Cerebellar nuclear complex (tissue), 1 donor: ENCODE measurements at places on chromosomes 12 and 14.

GRCh38 chr14:35752380-35752779 lies 56.7 kb downstream of the RALGAPA1 start:
- DNase-seq, result no peak

- no peak for DNase-seq
Measured at GRCh38 chr12:47909839-47910465, 5.2 kb upstream of the VDR start.

- no peak for DNase-seq
Measured at GRCh38 chr14:30290001-30290400, 269.0 kb upstream of the G2E3 start.

GRCh38 chr12:44833561-44833960 lies 42.6 kb downstream of the NELL2 start:
- no peak for DNase-seq

DNA sequence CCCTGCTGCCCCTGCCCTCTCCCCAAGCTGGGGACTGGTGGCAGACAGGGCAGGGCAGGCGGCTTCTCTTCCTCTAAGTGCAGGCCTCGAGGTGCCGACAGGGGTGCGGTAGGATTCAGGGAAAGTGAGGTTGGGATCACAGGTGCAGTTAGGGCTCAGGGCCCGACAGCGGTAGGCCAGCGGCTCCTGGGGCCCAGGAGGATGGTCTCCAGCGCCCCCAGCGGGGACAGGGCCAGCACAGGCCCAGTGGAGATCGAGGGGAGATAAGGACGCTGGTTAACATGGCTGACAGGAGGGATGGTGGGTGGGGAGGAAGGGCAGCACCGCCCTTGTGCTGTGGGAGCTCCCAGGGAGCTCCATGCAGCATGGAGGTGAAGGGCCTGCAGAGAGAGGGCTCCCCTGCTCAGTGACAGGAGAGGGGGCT lies 935 bp upstream of the CRIP1 start:
- DNase-seq, result no peak

GRCh38 chr12:79344855-79345847 lies 345.6 kb downstream of the PAWR start:
- DNase-seq, result peak; percentile 12

DNA sequence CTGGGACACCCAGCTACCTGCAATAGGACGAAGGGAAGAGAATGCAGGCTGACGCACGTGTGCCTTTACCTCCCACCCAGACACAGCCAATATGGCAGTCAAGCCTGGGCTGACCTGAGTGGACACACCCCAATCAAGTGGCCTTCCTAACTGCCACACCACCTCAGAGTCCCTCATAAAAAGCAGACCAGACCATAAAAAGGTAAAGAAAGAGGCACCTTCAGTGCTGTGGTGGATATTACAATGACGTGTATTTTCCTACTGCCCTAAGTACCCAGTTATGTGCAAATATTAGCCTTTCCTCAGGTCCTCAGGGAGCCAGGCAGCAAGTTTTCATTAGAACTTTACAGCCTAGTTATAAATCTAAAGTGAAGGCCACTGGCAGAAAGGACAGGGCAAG lies 75.8 kb downstream of the KCNK10 start:
- DNase-seq, result no peak

DNA sequence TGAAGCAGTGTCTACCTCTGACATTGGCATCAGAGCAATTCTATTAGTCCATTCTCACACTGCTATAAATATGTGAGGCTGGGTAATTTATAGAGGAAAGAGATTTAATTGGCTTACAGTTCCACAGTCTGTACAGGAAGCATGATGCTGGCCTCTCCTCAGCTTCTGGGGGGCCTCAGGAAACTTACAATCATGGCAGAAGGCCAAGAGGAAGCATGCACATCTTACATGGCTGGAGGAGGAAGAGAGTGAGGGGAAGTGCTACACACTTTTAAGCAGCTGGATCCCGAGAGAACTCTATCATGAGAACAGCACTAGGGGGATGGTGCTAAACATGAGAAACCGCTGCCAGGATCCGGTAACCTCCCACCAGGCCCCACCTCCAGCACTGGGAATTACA lies 25.7 kb upstream of the SEL1L start:
- no peak for DNase-seq

GRCh38 chr12:75713434-75713833 lies 202.0 kb upstream of the KRR1 start:
- no peak for DNase-seq

DNA sequence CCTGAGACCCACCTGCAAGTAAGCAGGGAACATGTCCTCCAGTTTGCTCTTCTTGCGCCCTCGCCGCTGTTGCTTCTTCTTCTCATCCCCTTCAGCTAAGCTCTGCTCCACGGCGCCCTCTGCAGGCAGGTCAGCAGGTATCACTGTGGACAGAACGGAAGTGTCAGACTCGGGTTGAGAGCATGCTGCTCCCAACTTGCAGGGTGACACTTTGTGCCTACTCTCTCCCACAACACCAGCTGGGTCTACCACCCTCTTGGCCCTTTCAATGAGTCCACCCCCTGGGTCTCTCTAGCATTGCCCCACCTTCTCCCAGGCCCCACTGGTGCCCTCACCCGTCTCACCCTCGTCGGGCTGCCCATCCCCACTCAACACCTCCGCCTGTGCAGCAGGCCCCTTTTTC lies 16.7 kb downstream of the KMT2D start:
- no peak for DNase-seq

- DNase-seq, result no peak
Measured at GRCh38 chr12:85448548-85449139, 168.6 kb downstream of the ALX1 start.

DNA sequence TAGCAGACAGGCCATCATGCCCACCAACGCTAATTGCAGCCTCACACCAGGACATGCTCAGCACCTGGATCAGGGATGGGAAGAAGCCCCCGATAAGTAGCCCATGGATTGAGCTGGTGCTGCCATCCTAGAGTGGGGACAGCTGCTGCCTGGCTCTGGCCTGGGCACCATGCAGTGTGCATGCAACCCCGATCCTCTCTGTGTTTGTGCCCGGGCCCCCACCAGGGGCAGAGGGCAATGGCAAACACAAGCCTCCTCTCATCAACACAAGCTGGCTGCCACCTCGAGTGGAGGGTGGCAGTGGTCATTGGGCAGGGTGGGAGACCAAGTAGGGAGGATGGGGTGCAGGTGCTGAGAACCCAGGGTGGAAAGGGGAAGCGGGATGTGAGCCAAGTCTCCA lies 23.3 kb upstream of the SOCS2 start:
- no peak for DNase-seq

DNA sequence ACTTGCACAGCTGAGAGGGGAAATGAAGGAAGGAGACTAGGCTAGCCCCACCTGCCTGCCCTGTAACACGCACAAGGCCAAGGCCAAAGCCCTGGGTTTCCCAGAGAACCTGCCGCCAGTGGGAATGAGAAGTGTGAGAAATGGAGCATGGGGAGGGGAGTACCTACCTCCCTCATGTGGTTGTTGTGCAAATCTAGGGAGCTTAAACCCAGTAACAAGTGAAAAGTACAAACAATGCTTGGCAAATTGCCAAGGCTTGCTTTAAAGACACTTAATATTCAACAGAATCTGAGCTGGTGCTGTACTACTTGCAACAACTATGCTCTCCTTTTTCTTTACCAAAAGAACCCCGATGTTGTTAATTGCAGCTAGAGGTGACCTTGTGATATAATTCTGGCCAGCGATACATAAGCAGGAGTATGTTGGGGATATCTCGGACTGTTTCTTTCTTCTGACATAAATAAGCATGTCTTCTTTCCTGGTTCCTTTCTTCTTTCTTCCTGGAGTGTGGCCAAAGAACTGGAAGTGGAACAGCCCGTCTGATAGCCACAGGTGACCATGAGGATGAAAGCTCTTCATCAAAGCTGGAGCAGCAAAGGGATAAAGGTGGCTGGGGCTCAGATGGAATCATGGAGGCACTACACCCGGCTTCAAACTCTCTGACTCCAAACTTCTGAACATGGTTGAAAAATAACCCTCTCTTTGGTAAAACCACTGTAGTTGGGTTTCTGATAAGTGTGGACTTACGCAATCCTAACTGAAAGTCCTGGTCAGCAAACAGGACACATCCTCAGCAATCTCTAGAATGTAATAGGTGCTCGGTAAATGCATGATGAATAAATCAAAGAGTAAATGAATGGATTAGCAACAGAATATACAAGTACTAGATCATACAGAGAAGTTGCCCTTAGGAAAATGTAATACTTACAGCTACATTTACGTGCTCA lies 207.9 kb downstream of the NUAK1 start:
- no peak for DNase-seq

DNA sequence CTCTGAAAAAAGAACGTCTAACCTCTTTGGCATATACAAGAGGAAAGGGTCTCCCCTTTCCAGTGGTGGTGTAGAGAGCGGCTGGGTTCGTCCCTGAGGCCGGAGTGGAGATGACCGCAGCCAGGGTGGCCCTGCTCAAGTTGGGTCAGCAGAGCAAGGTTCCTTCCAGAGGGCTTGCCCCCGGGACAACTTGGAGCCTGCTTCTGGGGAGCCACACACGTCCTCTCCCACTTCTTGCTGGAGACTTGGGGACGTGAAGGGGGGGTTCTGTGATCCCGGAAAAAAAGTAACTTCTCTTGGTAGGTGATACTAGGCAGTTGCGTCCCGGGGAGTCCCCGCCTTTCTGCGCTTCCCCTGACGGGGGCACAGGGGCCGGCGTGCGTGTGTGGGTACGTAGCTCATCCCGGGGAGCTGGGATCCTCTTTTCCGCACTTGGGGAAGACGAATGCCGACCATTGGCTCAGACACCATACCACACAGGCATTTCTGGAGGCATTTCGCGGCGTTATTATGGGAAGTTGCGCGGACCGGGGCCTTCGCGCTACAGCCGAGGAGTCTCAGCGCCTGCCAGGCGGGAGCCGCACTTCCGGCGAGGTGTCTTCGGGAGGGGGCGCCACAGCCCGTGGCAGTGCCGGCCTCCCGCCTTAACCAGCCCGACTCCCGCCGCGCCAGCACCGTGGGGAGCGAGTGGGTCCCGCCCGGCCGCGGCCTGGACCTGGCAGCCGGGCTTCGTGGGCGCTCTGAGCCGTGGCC lies 14.8 kb upstream of the PAX9 start:
- DNase-seq, result no peak

DNA sequence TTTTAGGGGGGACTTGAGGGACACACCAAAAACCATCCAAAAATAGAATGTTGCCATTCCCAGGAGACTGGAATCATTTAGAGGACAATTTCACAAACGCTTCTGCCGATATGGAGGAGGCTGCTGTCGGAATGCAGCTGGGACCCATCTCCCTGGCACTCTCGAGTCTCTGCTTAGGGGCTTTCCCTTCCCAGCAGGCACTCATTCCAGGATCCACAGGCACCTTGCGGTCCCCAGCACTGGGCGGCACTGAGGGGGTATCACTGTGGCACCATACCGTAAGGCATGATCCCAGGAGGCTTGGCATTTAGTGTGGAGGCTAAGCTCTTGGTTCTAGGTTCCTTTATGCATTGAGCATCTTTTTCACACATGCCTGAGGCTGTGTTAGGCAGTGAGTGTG lies 36.6 kb upstream of the LTBP2 start:
- DNase-seq, result no peak

DNA sequence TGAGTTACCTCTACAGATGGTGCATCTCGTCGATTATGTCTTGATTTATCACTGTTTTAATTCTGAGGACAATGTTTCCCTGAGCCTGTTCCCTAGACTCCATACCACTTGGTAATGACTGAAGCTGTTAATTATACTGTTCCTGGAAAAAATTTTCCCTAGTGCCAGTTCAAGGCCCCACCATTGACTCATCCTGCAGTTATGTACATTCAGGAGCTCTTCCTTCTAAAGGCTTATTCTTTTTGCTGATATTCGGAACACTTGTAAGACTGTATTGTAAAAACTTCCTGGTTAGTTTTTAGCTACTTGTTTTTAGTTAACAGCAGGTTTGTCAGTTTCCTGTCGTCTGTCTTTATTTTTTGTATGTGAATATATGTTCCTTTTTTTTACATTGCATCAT lies 30.4 kb upstream of the PPP2R5E start:
- no peak for DNase-seq

DNA sequence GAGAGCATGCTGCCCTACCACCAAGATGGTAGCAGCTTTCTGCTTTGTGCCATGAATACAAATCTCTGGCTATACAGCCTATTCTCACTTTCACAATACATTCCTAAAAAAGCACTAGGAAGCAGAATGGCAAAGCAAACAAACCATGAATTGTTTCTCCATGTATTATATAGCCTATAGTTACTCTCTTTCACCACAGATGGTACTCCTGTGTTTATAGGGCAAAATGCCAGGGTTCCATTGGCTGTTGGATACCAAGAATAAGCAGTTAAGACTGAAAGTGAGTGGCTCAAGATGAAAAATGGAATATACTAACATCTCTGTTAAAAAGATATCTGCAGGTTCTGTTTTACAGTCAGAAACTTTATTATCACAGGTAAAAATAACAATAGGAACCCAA lies 11.1 kb downstream of the ARF3 start:
- DNase-seq, result no peak

DNA sequence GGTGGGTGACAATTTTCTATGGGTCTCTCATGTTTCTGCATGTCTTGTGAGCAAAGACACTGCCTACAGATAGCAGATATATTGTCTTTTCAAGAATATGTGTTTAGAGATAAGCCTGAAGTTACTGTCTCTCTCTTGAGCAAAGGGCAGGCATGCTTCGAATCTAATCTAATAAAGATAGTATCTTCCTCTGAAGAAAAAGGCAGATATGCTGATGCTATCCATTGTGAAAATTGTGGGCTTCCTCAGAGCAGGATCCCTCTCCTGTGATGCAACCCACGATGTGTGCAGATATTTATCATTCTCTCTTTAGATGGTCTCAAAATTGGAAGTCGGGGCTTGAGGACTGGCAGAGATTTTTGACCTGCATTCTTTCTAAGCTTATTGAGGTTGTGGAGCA lies 187.0 kb downstream of the DACT1 start:
- DNase-seq, result no peak

- no peak for DNase-seq
Measured at GRCh38 chr14:85531587-85532373, 1.8 kb downstream of the FLRT2 start.

- DNase-seq, result no peak
Measured at GRCh38 chr12:53004178-53004577, 2.1 kb upstream of the EIF4B start.

DNA sequence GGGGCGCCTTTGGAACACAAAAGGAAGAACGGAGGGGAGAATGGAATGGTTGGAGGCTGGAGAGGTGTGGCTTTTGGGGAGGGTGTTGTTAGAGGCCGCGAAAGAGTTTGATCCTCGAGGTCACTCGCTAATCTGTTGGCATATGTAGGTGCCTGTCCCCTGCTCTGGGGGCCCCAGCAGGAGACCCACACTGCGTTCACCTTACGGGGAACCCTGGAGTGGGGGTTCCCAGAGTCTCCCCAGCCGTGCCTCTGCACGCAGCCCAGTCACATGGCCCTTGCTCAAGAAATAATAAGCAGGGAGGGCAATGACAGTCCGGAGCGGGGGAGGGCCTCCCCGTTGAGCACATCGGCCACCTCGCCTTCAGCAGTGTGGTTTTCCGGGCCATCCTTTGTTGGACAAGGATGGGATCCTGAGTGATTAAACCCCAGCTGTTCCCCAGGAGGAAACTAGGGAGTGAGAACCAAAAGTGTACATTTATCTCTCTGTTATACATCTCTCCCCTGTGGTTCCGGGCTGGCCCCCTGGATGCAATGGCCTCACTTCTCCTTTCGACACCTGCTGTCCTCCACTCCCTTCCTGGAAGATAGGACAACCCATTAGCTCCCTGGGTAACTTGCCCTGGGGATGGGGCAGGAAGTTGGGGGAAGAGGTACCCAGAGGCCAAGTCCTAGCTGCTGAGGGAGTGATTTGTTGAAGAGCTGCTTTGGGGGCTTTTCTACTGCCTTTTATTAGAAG lies 1.3 kb downstream of the PLEKHG3 start:
- no peak for DNase-seq

- DNase-seq, result no peak
Measured at GRCh38 chr14:68598621-68599447, 194.0 kb downstream of the ZFP36L1 start.
